NCI-H2081 (cell line): ENCODE measurements at places on chromosomes 2 and 18.

- no peak for DNase-seq
These were observed 246.0 kb downstream of the LDLRAD4 start for GRCh38 chr18:13464432-13465123.

- DNase-seq = no peak
These were observed 10.6 kb upstream of the SLC39A10 start for GRCh38 chr2:195646424-195646823.

GRCh38 chr2:85134255-85134895 lies 1.2 kb downstream of the TCF7L1 start:
- DNase-seq = no peak

DNA sequence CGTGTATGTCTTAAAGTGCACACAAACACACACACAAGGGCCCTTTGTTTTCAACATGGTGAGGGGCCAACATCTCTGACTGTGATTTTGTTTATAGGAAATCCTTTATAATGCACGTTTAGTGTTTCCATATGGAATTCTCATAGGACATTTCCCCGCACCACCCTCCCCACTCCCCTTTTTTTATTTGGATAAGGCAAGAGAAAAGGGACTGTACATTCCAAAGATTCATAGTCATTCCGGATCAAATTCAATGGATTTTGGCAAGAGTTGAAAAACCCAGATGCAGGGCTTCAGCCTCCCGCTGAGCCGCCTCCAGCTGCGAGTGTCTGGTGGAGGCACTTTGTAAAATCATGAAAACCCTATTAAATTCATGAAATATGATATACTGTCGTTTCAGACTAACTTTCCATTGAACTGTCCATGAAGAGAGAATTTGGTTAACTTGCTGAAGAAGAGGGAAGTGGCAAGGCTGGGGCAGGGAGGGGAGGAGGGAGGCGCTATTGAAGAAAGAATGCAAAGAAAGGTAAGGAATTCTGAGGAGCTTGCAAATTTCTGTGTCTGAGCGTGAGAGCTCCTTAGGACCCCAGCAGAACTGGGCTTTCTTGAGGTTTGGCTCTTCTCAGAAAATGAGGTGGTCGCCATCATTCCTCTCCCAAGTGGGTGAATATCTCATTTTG lies 25.8 kb upstream of the SLC14A2 start:
- DNase-seq = no peak

- DNase-seq = no peak
These were observed 38.4 kb downstream of the SLC9A2 start for GRCh38 chr2:102657770-102658169.

- DNase-seq = no peak
These were observed 86.0 kb downstream of the ACSL3 start for GRCh38 chr2:222946700-222947287.

DNA sequence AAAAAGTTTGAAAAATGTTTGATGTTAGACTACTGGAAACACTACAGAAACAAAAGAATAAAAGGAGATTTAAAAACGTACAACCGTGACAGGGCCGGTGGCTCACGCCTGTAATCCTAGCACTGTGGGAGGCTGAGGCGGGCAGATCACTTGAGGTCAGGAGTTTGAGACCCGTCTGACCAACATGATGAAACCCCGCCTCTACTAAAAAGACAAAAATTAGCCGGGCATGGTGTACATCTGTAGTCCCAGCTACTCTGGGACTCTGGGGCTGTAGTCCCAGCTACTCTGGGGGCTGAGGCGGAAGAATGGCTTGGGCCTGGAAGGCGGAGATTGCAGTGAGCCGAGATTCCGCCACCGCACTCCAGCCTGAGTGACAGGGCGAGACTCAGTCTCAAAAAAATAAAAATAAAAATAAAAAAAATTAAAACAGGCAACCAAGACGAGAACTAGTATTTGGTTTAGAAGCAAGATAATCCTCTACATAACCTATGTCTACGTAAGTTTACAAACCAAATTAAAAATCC lies 5.8 kb downstream of the SP3 start:
- no peak for DNase-seq

- DNase-seq = no peak
These were observed 557.1 kb upstream of the CHAC2 start for GRCh38 chr2:53210538-53210937.

GRCh38 chr2:68811364-68811763 lies 59.8 kb downstream of the BMP10 start:
- peak; percentile 5 for DNase-seq

DNA sequence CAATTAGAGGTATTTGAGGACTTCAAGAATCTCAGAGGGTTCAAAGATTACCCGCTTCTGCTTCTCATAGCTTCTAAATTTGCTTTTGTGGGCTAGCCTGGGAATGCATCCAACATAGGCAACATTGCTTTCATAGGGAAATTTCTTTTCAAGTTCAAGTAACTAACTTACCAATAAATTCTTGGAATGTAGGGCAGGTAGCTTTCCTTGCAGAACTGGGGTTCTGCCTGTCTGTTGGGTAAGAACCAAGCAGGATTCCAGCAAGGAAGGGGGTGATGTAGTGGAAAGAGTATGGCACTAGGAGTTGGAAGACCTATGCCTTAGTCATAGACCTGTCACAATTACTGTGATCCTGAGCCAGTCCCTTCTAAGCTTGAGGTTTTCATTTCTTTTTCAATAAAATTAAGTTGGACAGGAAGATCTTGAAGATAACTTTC lies 164.1 kb downstream of the FHOD3 start:
- no peak for DNase-seq

DNA sequence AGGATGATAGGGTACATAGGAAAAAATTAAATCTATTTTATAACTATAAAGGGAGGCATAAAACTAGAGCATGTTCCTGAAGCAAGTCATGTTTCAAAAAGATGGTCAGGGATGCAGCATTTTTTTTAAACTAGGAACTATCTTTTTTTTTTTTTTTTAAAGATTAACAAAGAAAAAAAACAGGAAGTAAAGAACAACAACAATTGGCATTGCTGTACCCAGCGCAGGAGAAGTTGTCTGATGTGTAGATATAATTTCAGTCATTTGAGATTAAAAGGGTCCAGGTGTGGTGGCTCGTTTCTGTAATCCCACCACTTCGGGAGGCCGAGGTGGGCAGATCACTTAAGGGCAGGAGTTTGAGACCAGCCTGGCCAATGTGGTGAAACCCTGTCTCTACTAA lies 41.5 kb downstream of the PMAIP1 start:
- no peak for DNase-seq

DNA sequence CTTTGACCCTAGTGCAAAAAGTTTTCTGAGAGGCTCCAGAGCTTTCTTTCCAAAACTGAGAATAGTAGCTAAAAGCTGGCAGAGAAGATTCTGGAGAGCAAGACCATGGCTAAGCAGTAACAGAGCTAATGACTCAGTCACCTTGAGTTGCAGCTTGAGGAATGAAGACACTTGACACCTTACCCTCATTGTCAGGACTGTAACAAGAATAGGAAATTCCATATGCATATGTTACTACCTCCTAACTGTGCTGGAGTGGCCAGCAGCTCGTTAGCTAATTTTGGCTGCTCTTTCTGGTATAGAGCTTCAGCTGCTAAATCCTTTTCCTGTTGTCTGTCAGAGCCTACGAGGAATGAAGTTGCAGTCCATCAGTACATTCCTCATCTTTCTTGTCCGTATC lies 68.6 kb upstream of the LHCGR start:
- no peak for DNase-seq

GRCh38 chr18:31225668-31226067 lies 63.0 kb upstream of the DSC1 start:
- no peak for DNase-seq

DNA sequence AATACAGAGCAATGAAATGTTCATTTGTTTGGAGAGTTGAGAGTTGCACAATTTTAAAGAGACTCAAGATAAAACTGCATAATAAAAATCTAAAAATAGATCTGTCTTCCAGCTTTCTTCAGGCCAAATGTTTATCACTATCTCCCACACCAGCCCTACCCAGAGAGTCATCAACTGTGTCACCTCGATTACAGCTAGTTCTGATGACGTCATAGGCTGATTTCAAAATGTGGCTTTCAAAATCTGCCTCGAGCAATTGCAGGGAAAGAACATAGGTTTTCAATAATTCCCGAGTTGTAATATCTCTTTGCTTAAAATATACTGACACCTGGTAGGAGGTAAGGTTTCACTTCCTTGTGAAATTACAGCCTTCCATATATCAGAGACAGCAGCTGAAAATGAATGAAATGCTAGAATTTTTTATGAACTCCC lies 677.6 kb upstream of the ID2 start:
- DNase-seq = peak; percentile 25

DNA sequence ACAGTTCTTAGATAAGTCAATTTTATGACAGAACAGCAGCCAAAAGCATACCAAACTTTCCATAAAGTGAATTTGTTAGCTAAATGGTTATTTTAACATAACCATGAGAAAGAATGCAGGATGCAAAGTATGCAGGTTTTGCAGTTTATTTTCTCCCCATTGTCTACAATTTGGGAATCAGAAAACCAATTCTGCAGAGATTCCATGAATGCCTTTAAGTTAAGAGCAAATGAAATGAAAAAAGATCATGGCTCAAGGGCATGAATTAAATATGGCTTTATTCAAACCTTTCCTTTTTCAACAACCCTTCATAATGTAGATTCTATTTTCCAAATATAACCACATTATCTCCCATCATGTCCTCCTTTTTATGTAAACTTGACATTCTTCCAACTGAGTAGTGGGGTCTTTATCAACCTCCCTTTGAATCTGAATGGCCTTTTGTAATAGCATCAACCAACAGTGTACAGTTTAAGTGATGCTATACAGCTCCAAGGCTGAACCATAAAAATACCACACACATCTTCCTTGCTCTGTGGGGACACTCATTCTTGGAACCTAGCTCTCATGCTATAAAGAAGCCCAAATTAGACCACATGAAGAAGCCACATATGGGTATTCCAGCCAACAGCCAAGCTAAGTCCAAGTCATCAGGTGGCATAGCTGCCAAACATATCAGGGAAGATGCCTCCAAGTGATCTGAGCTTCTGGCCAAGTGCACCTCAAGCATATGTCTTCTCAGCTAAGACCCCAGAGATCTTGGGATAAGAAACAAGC lies 49.8 kb downstream of the PIAS2 start:
- no peak for DNase-seq
